ENCODE measurements at places on chromosomes 11 and 22. TPM values are rescaled to one million over a fixed set of nuclear protein-coding genes. Genes with fewer than 3 reads are reported as not detected.

The HBE1 gene
- polyA plus RNA-seq, result 5.6 TPM

The CHKB gene
- polyA plus RNA-seq, result 106 TPM

The OR2AG1 gene
- 0.07 TPM for polyA plus RNA-seq

The TREH gene
- 74.4 TPM for polyA plus RNA-seq

The PNPLA5 gene
- polyA plus RNA-seq, result not detected

The PAK1 gene
- polyA plus RNA-seq, result 81.0 TPM

The PIWIL4 gene
- 16.0 TPM for polyA plus RNA-seq

The ANO9 gene
- polyA plus RNA-seq, result 169 TPM

The SF1 gene
- polyA plus RNA-seq, result 360 TPM

The HORMAD2 gene
- not detected for polyA plus RNA-seq

The OR52B6 gene
- polyA plus RNA-seq, result not detected

DNA sequence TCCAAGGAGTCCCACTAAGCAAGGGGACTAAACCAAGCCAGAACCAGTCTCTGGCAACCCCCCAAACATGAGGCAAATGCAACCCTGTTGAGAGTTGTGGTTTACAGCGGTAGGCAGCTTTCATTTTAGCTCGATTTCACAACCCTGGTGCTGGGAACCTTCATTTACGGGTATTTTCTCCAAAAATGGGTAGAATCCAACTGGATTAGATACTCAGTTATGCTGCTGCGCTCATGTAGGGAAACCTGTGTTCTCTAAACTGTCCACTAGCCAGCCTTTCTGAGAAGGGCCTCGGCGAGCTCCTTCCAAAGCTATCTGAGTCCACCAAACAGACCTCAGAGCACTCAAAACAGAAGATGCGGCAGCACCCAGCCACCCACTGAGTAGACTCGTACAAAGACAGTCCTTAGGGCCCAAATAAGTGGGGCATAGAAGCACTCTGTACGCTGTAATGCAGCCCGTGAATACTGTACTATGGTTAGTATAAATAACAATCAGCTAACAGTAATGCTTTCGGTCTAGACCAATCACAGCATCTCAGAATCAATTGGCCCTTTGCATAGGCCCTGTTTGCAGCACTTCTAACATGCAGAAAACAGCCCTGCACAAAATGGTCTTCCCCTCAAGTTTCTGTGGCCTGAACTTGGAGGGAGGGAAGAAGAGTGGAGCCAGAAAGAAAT lies 104.7 kb downstream of the ETS1 start:
- DNase-seq, result no peak

GRCh38 chr22:25490896-25491295 lies 73.6 kb upstream of the GRK3 start:
- no peak for DNase-seq

- DNase-seq, result no peak
Observed at GRCh38 chr11:74701351-74701750, 29.9 kb downstream of the CHRDL2 start.

- no peak for DNase-seq
Observed at GRCh38 chr11:119445379-119445778, 22.4 kb upstream of the THY1 start.

GRCh38 chr11:118842369-118842768 lies 41.3 kb upstream of the CXCR5 start:
- DNase-seq, result no peak

DNA sequence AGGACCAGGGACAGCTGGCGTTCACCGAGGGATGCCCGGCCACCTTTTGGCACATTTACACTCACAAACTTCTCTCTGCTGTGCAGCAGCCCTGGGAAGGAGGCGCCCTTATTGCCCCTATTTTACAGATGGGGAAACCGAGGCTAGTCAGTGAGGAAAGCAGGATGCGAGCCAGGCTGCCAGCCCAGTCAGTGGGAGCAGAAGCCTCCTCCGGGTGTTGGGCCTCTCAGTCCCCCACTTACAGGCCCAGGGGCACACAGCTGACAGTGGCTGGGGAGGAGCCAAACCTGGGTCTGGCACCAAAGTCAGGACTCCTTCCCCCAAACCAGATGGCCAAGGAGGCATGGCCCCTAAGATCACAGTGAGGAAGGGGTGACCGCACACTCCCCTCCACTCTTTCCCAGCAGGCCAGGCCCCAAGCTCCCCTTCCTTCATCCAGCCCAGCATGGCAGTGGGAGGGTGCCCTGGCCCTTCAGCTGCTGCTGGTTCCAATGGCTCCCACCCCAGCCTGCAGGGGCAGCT lies 121.4 kb upstream of the ANO1 start:
- DNase-seq, result no peak

- DNase-seq, result peak; percentile 36
Observed at GRCh38 chr11:105609341-105609781, 512 bp upstream of the GRIA4 start.

- DNase-seq, result peak; percentile 43
Observed at GRCh38 chr11:118239509-118240205, 12.5 kb downstream of the MPZL3 start.

- DNase-seq, result no peak
Observed at GRCh38 chr22:35076630-35077029, 10.7 kb downstream of the ISX start.

DNA sequence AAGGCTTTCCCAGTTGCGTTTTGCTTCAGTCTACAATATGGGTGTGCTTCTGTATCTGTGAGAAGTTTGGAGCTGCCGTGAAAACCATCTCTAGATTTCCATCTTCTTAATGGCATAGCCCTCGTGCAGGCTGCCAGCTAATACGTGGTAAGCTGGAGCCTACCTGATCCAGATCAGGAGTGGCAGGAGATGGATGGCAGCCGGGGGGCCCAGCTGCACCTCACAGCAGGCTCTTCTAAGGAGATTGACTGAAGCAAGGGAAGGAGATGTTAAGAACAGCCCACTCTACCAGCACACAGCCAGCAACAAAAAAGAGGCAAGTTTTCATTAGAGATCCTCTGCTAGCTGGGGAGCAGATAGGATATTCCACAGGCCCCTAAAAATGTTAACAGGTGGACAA lies 115.5 kb downstream of the MSANTD4 start:
- DNase-seq, result no peak

- peak; percentile 17 for DNase-seq
Observed at GRCh38 chr22:44351685-44352377, 39.1 kb upstream of the SHISAL1 start.

- DNase-seq, result no peak
Observed at GRCh38 chr22:44947049-44947448, 62.8 kb downstream of the PHF21B start.

- no peak for DNase-seq
Observed at GRCh38 chr11:108501396-108501795, 3.2 kb upstream of the POGLUT3 start.

DNA sequence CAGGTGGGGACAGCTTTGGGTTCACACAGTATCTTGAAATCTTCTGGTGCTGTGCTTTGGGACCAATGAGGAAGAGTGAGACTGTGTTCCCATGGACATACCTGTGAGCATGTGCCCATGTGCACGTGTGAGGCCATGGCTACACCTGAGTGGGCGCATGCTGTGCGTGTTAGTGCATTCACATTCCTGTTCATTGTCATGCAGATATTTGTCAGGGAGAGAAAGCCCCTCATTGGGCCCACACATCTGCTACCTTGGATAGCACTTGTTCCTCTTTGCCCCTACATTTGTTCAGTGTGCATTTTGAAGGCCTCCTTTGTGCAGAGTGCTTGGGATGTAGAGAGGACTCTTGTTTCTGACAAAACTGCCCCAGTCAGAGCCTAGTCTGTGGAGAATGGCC lies 154.3 kb upstream of the E2F8 start:
- no peak for DNase-seq

DNA sequence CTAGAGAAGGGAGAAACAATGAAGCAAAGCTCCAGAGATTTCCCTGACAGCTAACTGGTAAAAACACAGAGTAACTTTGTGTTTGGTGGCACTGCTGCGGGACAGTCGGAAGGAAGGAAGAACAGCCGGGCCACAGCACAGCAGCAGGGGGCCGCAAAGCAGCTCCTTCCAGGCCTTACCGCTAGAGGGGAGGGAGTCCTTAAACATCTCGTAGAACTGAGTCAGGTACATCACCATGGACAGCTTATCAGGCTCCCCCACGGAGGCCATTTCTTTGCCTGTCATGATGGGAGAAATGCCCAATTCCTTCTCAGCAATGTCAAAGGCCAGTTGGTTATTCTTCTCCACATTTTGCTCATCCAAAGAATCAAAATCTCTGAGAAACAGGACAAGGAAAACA lies 114.6 kb upstream of the BID start:
- no peak for DNase-seq

GRCh38 chr22:39301926-39302325 lies 17.5 kb downstream of the RPL3 start:
- no peak for DNase-seq

DNA sequence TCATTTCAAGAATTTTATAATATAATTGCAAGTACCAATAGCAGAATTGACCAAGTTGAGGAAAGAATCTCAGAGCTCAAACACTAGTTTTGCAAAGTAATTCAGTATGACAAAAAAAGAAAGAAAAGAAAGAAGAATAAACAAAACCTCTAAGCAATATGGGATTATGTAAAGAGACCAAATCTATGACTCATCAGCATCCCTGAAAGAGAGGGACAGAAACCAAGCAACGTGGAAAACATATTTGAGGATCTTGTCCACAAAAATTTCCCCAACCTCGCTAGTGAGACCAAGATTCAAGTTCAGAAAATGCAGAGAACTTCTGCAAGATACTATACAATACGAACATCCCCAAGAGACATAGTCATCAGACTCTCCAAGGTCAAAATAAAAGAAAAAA lies 203.7 kb upstream of the DDI1 start:
- no peak for DNase-seq

GRCh38 chr11:134581121-134581626 lies 169.1 kb upstream of the B3GAT1 start:
- DNase-seq, result no peak

GRCh38 chr22:42651134-42651533 lies 1.9 kb upstream of the CYB5R3 start:
- no peak for DNase-seq

DNA sequence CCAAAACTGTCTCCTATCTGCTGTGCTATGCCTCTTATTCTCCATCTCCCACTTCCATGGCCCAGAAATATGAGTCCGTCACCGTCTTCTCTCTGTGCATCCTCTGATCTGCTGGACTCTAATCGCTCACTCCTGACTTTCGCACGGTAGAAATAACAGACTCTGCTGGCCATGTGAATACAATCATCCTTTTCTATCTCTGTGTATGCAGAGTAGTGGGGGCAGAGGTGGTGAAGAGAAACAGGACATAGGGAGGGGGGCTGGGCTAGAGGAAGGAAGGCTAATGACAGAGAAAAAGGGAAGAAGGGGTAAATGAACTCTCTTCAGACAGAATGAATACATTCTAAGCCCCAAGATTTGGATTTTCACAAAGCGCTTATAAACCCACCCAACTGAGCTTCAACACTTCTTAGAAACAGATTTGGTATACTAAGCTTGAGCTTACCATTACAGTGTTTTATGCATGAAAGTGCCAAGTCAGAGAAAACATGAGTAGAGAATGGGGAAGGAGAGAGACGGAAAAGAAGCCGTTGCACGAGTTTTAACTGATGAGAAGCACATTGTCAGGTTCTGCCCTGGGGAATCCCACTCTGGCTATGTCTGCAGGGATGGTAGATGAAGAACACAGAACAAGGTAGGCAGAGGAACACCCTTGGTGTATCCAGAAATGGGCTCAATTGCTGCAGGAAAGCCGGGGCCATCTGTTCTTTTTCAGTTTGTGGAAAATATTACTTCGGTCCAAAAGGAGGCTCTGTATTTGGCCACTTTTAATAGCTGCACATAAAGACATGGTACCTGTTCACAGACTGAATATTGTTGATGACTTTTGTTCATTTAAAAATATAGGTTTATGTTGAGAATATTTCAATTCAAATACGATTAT lies 324.7 kb downstream of the ETS1 start:
- no peak for DNase-seq

GRCh38 chr11:107359701-107360100 lies 97.9 kb downstream of the CWF19L2 start:
- no peak for DNase-seq

DNA sequence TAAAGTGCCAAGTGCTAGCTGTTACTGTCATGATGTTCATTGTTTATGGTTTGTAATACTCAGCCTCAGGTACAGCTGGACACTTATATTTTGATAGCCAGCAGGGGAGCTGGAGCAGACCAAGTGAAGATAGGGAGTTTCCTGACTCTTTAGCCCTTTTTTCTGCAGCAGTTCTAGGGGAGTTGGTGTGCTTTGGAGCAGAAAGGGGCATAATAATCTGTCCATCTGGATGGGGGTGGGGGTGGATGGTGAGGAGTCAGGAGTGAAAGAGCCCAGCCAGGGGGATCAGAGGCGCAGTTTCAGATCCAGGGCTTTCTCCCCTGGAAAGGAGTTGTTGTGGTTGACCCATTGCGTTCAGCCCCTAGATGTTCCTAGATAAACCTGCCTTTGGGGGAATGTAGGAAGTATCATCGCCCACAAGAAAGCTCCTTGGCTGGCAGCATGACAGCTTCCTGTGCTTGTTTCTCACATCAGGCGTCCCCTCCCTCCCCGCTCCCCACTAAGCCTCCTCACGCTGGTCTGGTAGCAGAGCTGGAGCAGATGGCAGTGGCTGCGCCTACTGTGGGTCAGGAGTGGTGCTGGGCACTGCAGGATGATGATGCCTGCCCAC lies 41.9 kb downstream of the MED15 start:
- no peak for DNase-seq

- DNase-seq, result no peak
Observed at GRCh38 chr11:118922745-118923627, 2.7 kb downstream of the BCL9L start.

- peak; percentile 73 for DNase-seq
Observed at GRCh38 chr11:117520201-117520600, 192.5 kb downstream of the CEP164 start.

DNA sequence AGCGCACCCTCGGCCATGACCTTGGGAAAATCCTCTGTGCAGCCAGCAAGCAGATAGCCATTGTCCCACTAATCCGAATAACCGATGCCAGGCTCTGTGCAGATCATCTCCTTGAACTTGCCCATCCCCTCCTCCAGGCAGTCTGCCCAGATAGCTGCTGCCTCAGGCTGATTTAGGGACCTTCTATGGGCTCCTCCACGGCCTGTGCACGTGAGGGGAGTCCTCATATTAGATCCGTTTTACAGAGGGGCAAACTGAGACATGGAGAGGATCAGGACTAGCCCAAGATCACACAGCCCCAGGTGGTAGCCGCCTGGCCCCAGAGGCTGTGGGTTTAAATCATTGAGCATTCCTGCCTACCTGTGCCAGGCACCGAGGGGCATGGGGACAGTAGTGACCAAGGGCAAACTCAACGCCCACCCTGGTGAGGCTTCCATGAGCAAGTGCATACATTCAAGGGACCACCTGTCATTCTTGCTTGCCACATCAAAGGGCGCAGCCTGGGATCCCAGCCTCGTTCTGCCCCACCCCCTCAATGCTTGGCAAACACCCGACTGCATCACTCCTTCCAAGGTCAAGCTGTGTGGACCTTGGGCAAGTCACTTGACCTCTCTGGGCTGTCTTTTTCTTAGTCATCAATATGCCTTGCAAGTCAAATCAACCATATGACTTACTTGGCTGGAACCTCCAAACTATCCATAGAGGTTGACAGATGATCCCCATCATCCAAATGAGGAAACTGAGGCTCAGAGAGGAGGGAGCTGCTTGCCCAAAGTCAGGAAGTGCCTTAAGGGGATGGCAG lies 131.6 kb downstream of the MN1 start:
- DNase-seq, result peak; percentile 73

- no peak for DNase-seq
Observed at GRCh38 chr11:11476499-11476898, 123.4 kb upstream of the CSNK2A3 start.
